ENCODE measurements at places on chromosomes 7 and 10. TPM values are rescaled to one million over a fixed set of nuclear protein-coding genes. Genes with fewer than 3 reads are reported as not detected.

The C7orf57 gene
- not detected for total RNA-seq

The AOAH gene
- total RNA-seq: 2.5 TPM

The DMBT1 gene
- total RNA-seq: 0.08 TPM

The PYROXD2 gene
- total RNA-seq: 5.2 TPM

The MYPN gene
- 93.5 TPM for total RNA-seq

DNA sequence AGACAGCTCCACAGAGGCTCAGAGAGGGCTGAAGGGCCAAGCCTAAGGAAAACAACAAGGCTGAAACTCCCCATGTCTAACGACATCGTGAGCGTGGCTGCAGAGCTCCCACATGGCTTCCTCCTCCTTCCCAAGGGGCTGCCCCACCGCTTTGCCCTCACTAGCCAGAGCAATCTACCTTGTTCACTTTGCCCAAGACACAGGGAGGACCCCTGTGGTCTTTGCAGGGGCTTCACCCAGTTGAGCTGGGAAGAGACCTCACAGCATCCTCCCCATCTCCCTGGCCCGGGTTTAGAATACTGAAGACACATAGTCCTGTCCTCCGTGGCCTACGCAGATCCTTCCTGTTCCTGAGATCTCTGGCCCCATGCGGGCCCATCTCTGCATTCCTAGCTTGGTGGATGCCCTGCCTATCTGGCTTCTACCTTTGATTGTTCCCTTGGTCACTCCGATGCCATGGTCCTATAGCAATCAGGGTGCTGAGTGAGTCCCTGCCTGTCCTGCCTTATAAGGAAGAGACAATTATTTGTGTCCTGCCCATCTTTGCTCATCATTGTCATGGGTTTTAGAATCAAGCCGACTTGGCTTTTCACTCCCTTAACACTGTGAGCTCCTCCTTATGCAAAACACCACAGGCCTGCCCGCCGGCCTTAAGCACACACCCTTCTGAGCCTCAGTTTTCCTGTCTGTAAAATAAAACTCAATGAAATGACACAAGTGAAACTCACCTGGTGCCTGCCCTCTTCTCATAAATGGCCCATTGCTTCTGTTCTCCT lies 73.2 kb downstream of the PARP12 start:
- no peaks in the 10 kb centered on the region for H3K4me1 ChIP-seq
- H3K36me3 ChIP-seq: no peaks in the 10 kb centered on the region
- DNase-seq: no peak

DNA sequence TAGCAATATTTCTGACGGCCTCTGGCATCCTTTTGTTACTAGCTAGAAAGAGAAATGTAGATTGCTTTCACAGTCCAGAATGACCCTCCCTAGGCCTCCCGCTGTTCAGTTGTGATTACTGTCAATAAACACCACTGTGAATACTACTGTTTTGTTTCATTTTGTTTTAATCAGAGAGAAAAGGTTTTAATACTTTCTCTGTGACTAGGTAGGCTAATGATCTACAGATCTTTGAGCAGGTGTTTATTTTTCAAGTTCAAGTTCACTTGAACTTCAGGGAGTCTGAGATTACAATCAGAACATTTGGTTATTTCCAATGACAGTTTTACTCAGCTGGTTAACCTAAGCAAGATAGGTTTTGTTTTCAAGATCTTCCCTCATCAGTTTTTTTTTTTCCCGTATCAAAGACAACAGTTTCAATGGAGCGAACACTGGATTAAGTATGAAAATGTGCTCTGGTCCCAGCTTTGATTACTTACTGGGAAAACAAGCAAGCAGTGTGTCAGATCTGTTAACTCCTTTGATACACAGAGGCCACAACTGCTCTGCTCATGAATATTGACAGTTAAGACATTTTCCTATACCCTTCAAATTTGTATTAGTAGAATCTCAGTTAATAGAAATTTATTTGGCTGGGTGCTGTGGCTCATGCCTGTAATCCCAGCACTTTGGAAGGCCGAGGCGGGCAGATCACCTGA lies 34.8 kb downstream of the VKORC1L1 start:
- peaks cover 5% of the 10 kb centered on the region for H3K4me1 ChIP-seq
- no peak for DNase-seq
- H3K4me3 ChIP-seq: no peak overlapping the region
- no peaks in the 10 kb centered on the region for H3K36me3 ChIP-seq
- H3K27ac ChIP-seq: no peak overlapping the region

- H3K4me3 ChIP-seq: no peak overlapping the region
- H3K36me3 ChIP-seq: no peaks in the 10 kb centered on the region
- no peak overlapping the region for H3K27ac ChIP-seq
- no peaks in the 10 kb centered on the region for H3K27me3 ChIP-seq
- peaks cover under 1% of the 10 kb centered on the region for H3K4me1 ChIP-seq
- peak; percentile 83 for DNase-seq
Observed at GRCh38 chr7:5549096-5549763, 125.6 kb upstream of the TNRC18 start.

DNA sequence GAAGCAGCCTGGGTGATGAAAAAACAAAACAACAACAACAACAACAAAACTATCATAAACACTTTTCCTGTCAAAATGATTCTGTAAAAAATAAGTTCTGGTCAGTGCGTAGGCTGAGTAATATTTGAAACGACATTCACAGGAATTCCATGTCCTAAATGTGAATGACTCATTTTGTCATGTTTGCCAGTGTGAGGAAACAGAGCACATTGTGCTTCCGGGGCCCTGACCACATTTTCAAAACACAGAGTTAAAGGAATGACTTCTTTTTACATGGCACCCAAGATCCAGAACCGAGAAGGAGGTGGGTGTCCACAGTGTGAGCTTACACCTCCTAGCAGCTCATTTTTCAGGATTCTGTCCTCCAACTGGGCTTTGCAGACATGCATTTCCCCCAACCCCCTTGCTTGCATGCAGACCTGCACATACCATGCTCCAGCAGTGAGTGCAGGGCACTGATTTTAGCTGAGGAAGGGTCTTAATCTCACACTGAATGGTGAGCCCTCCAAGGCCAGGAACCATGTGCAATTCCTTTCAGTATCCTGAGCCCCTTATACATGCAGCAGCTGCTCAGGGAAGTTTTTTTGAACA lies 3.0 kb downstream of the CLRN3 start:
- DNase-seq: no peak
- no peaks in the 10 kb centered on the region for H3K4me1 ChIP-seq
- peak overlapping the region; percentile 16 for H3K27ac ChIP-seq
- no peak overlapping the region for H3K4me3 ChIP-seq

GRCh38 chr10:124632064-124632531 lies 112.1 kb downstream of the FAM53B start:
- H3K27ac ChIP-seq: peak overlapping the region; percentile 69
- no peaks in the 10 kb centered on the region for H3K27me3 ChIP-seq
- peak; percentile 67 for DNase-seq
- peaks cover 71% of the 10 kb centered on the region for H3K4me1 ChIP-seq
- H3K36me3 ChIP-seq: no peaks in the 10 kb centered on the region

- no peaks in the 10 kb centered on the region for H3K36me3 ChIP-seq
- no peak overlapping the region for H3K4me3 ChIP-seq
- no peak overlapping the region for H3K27ac ChIP-seq
- no peak for DNase-seq
Observed at GRCh38 chr10:95172851-95173250, 21.2 kb upstream of the ACSM6 start.
